ENCODE measurements at places on chromosomes 11 and 22. TPM values are rescaled to one million over a fixed set of nuclear protein-coding genes. Genes with fewer than 3 reads are reported as not detected.

CD248 gene
- not detected for total RNA-seq

APOL3 gene
- 0.10 TPM for total RNA-seq

SUN2 gene
- 37.6 TPM for total RNA-seq

TPBGL gene
- total RNA-seq: 0.27 TPM

DEUP1 gene
- total RNA-seq: not detected

SCGB1C1 gene
- total RNA-seq: not detected

MRGPRF gene
- 0.05 TPM for total RNA-seq

CRYBB1 gene
- total RNA-seq: not detected

ARHGAP42 gene
- total RNA-seq: 7.7 TPM

OR52I1 gene
- not detected for total RNA-seq

CALCA gene
- not detected for total RNA-seq

INS gene
- not detected for total RNA-seq

SAA1 gene
- 0.42 TPM for total RNA-seq

TOB2 gene
- 20.4 TPM for total RNA-seq

PRR33 gene
- total RNA-seq: not detected
